Heart left ventricle (tissue), 16 donors: ENCODE measurements at places on chromosomes 12 and 14. TPM values are rescaled to one million over a fixed set of nuclear protein-coding genes. Genes with fewer than 3 reads are reported as not detected.

Gene RPGRIP1
- total RNA-seq = 0.12 TPM

Gene KRT83
- not detected for total RNA-seq

Gene CCDC38
- total RNA-seq = not detected

Gene C12orf54
- not detected for total RNA-seq

Gene DIO3
- 0.48 TPM for total RNA-seq

Gene OTX2
- not detected for total RNA-seq

Gene KRT75
- not detected for total RNA-seq

Gene REC8
- 3.7 TPM for total RNA-seq

Gene LRP1
- total RNA-seq = 51.5 TPM

Gene EDDM3A
- not detected for total RNA-seq

Gene PTPRB
- total RNA-seq = 40.0 TPM

Gene TMEM132D
- not detected for total RNA-seq

Gene ASPG
- 28.9 TPM for total RNA-seq

Gene CCDC184
- 0.25 TPM for total RNA-seq
